ENCODE measurements at places on chromosomes 6 and 20. TPM values are rescaled to one million over a fixed set of nuclear protein-coding genes. Genes with fewer than 3 reads are reported as not detected.

ADAM33 gene
- total RNA-seq, result 67.3 TPM

TINAG gene
- 8.8 TPM for total RNA-seq

POPDC3 gene
- 0.26 TPM for total RNA-seq

ESR1 gene
- total RNA-seq, result 1.9 TPM

CDH4 gene
- total RNA-seq, result 3.5 TPM

EDN3 gene
- total RNA-seq, result 7.7 TPM

SLC35D3 gene
- not detected for total RNA-seq

FOXF2 gene
- total RNA-seq, result 3.6 TPM

All from mucosa of gallbladder (tissue), 1 donor.